ENCODE measurements at places on chromosomes 3 and 15.
A peak's percentile ranks its signal among the peaks of the same experiment; 100 is the strongest.

- no peaks in the 10 kb centered on the region for H3K36me3 ChIP-seq
- H3K4me1 ChIP-seq = peaks cover 6% of the 10 kb centered on the region
- no peaks in the 10 kb centered on the region for H3K27me3 ChIP-seq
- H3K27ac ChIP-seq = no peak overlapping the region
- H3K4me3 ChIP-seq = no peak overlapping the region
Observed at GRCh38 chr3:112365035-112365434, 32.1 kb downstream of the CD200 start.

DNA sequence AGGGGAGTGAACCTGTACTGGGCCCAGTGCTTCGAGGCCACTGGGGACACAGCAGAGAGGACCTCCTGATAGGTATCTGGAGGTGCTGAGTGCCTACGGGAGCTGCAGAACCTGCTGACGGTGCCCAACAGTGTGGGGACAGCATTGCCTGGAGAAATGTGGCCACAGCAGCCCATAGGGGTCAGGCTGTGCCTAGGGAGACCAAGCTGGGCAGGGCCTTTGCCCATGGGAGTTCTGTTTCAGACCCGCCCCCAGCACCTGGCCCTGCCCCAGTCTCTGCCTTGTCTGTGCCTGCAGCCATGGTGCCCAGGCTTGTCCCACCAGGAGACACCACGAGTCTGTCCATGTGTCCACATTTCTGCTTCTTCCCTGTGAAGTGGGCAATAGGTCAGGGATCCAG is 15.3 kb upstream of the RPL32 start:
- H3K27ac ChIP-seq = no peak overlapping the region
- H3K4me1 ChIP-seq = no peaks in the 10 kb centered on the region
- no peaks in the 10 kb centered on the region for H3K36me3 ChIP-seq
- no peaks in the 10 kb centered on the region for H3K27me3 ChIP-seq
- H3K4me3 ChIP-seq = no peak overlapping the region
- no peak for DNase-seq

DNA sequence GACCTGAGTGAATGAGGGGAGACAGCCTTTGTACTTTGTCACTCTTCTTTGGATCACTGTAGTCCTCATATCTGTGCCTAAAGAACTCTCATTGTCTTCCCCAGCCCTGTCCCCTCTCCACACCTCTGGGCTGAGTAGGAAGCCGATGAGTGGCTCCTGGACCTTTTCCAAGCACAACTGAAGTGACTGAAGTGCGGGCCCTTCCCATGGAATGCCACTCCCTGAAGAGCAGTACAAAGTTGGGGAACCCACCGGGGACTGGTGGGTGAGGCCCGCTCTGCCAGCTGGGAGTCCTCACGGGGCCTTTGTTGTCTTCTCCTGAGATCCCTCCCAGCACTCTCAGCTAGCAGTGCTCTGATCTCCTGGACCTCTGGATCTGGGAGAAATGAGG is 90.1 kb downstream of the AAGAB start:
- H3K27ac ChIP-seq = no peak overlapping the region
- H3K27me3 ChIP-seq = no peaks in the 10 kb centered on the region
- H3K36me3 ChIP-seq = peaks cover 25% of the 10 kb centered on the region
- no peak overlapping the region for H3K4me3 ChIP-seq
- DNase-seq = no peak

DNA sequence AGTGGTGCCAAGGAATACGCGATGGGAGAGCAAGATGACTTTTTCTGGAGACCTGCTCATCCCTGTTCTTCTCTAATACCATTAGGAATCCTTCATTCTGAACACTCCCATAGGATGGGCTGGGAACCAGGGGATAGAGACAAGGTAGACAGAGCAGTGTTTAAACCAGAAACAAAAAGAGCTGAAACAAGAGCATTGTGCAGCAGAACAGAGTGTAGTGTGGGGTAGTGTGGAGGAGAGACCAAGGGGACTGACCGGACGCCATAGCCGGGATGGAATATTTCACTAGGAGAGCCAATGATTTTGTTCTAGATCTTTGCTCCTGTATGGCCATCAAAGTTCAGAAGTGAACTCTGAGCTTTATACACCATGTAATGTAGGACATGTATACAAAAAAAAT is 15.6 kb downstream of the HCLS1 start:
- H3K27me3 ChIP-seq = no peaks in the 10 kb centered on the region
- no peaks in the 10 kb centered on the region for H3K36me3 ChIP-seq
- H3K4me3 ChIP-seq = no peak overlapping the region
- no peak overlapping the region for H3K27ac ChIP-seq
- DNase-seq = peak; percentile 31
- peaks cover 22% of the 10 kb centered on the region for H3K4me1 ChIP-seq

DNA sequence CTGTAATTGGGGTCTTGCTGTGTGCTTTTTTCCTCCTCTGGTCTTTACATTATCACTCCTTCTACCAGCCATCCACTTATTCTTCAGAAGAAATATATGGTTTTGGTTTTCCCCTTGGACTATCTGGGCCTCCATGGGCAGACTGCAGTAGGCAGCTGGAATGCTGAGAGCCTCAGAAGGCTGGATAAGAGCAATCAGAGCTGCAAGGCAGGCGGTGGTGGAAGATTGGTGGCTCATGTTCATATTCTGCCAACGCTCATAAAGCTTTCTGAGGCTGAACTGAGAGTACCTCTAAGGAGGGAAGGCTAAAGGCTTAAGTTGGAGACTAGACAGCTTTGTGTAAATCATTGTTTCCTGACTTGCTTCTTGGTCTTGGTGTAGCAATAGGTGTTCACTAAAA is 5.7 kb upstream of the RPLP1 start:
- H3K36me3 ChIP-seq = no peaks in the 10 kb centered on the region
- H3K27ac ChIP-seq = no peak overlapping the region
- peaks cover 10% of the 10 kb centered on the region for H3K4me1 ChIP-seq
- no peak overlapping the region for H3K4me3 ChIP-seq
- H3K27me3 ChIP-seq = no peaks in the 10 kb centered on the region
- no peak for DNase-seq

DNA sequence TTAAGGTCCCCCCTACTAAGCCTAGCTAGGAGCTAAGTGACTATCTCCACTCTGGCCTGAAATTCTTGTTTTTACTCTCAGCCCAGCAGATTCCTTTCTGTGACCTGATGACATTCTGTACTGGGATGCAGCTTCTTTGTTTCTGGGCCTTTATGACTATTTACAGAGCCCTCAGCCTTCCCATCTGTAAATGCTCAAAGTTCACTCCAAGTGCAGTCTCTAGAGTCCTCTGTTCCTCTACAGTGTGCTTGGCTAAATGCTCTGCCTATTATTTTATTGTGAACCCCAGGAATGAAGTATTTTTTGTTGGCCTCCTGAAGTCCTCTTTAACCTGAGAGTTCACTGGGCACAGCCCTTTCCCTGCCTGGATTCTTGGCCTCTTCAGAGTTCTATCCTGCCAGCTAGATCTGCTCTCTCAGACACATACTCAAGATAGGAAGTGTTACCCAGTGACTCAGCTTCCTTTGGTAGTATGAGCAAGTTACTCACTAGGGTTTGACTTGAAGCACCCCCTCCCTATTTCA is 278.1 kb upstream of the P2RY1 start:
- H3K4me1 ChIP-seq = peaks cover 7% of the 10 kb centered on the region
- peak overlapping the region; percentile 60 for H3K27ac ChIP-seq
- no peak for DNase-seq
- H3K27me3 ChIP-seq = no peaks in the 10 kb centered on the region
- no peak overlapping the region for H3K4me3 ChIP-seq
- no peaks in the 10 kb centered on the region for H3K36me3 ChIP-seq

DNA sequence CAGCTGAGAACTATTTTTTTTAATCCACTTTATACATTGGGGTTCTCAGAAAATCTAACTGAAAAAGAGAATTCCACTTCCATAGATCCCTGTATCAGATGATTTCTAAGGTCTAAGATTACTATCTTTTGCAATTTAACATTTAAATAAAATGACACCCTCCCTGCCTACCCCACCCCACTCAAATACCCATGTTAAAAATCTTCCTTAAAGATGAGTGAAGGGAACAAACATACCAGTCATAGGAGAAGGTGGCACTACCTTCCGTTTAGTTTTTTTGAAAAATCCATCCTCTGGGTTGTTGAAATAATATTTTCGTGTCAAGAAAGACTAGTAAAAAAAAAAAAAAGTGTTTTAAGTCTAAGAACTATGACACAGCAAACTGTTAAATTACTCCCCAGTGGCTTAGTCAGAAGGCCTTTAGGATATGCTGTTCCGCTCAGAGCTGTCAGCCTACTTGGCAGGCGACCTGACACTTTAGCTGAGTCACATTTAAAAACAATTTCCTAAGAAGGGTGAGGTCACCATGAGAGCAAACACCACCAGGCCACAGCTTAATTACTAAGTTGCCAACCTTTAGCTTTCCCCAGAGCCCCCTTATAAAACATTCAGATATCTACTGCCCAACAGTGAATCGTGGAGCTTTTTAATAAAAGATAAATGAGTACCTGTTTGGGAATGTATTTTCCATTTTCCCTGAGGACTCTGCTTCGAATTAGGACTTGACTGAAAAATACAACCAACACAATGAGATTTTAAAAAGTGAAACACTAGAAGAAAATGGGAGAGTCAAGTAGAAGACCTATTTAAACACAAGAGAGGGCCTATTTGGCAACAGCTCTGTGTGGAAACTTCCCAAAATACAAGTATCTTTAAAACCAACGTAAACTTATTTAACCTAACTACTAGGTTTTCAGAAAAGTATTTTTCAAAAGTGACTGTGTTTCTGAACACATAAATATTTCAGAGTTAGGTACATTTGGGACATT is 9.6 kb downstream of the EMC3 start:
- peaks cover 53% of the 10 kb centered on the region for H3K36me3 ChIP-seq
- peaks cover 43% of the 10 kb centered on the region for H3K4me1 ChIP-seq
- no peak overlapping the region for H3K4me3 ChIP-seq
